ENCODE measurements at places on chromosomes 4 and X.

- DNase-seq, result no peak
Measured at GRCh38 chr4:177796841-177797240, 354.6 kb upstream of the AGA start.

DNA sequence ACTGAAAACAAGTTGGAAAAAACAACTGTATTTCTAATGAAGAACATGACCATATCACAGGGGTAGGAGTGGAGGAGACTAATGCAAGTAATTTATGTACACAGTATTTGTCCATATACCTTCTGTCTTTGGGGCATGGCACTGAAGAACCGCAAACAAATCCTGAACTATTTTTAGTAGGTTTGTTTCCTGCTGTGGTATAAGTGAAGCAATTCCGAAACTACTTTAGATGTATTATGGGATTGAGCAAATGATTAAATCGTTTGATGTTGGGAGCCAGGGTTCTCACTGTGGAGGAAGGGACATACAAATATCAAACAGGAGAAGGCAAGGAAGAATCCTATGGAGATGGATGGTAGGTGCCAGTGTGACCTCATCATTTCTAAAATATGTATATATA, 18.9 kb upstream of the SH3KBP1 start:
- DNase-seq, result no peak

DNA sequence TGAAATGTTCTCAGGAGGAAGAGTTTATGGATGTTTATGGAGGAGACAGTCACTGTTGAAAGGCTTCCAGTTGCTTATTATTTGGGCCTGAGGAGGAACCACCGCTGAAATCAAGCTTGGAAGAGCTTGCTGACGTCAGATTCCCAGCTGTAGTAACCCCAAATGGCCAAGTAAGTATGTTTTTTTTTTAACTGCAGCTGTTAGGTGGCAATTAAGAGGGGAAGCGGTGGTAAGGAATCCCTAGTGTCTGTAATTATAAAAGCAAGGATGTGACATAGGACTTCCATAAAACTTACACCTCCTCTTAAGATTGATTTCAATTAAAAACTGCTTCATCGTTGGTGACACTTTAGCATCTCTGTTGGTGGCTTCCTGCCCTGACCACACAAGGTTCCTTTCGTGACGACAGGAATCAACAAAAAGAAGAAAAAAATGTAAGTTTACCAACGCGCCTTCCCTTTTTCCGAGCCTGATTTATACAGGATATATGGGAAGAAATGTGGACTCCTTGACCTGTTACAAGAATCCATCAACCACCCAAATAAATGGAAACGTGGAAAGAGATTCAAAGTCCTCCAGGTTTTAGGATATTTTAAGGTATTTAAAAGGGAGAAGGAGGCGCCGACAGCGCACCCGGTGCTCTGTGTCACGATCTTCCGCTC, 884 bp downstream of the RELL1 start:
- DNase-seq, result no peak

- no peak for DNase-seq
Measured at GRCh38 chr4:75544870-75545269, 11.0 kb upstream of the ODAPH start.

DNA sequence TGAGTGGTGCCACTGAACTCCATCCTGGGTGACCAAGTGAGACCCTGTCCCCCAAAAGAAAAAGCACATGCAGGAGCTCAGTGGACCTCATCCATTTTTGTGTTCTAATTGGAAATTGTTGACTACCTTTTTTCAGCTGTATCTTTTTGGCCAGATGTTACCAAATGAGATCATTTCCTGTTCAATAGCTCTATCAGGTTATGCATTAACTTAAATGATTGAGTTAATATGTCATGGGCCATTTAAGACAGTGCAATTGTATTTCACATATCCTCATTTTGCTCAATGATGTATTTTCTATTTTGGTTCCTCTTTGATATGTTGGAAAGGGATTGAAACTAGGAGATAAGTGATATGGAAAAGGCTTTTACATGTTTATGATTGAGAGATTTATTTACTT, 26.2 kb upstream of the RHOH start:
- DNase-seq, result no peak

DNA sequence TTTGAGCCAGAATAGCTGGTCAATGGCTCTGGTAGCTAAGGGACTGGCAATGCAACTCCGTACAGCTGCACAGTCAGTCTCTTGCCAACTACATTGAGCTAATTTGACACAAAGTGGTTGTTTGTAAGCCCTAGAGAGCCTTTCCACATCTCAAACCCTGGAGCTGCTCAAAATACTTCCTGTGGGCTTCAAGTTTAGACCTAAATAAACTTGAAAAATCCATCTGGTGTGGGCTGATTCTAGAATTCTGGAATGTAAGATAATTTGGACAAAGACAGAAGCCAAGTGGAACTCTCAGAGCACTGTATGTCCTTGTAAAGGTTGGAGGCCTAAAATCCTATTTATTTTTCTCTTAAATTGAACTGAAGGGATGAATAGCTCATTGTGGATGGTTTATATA, 380.8 kb downstream of the SPRY1 start:
- no peak for DNase-seq

DNA sequence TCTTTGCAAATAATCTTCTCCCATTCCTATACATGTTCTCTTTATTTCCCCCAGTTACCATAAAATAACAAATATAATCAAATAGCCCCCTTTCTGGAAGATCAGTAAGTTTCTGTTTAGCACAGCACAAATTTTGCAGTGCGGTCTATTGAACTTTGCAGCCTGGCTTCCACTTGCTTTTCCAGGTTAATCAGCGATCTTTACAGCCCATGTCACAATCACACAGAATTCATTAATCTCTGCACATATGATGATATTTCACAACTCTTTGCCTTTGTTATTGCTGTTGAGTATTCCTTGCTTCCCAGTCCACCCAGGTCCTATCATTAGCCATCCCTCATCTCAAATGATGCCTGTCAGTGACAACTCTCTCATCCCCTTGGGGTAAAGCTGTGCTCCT, 2358.0 kb downstream of the PCDH7 start:
- no peak for DNase-seq

All from nephron progenitor cell (in vitro differentiated cells).